ENCODE measurements at places on chromosomes 5 and 9.

DNA sequence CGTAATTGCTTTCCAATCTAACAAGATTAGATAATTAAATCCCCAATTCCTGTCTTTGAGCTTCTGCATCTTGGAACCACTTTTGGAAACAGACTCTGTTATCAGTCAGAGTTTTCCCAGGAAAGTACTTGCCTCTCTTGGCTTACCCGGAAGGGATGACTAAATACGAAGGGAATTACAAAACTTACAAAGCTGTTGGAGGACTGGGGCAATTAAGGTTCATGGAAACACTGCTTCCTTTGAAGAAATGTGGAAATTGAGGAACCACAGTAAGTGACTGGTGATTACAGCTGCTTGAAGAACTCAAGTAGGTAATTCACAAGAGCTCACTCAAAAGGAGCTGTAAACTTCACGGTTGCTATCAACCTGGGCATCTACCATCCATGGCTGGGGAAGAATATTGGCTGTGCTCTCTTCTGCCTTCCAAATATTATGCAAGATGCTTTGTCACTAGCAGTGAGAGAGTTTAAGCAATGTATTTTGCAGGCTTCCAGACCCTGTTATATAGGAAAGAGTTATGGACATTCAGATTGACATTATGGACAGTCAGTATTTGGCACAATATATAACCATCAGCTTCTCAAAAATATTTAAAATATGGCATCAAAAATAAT, 104.6 kb upstream of the MAN2A1 start:
- no peak for DNase-seq

DNA sequence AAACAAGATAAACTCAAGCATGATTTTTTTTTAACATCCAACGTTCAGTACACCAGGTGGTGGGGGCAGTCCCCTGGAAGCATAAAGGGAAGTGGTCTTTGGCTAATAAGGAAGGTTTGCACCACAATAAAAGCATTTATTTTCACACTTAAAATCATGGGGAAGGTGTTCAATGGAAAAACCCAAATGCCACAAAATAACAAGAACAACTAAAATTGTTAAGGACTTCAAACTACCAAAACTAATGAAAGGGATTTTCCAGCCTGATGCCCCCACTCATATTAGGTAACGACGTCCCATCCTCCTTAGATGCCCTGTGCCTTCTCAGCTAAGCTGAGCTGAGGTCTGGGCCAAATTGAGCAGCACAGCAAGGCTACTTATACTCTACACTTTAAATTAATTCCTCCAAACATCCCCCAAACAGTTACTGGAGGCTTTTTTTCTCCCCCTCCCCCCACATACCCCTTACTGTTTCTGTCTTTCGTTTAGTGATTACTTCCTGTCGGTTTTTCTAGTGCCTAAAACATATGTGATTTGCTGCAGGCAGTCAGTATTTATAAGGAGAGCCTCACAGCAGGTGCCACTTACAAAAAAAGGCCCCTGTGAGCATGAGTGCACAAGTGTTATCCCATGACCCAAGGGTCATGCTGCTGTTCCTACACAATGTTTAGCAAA, 259.7 kb upstream of the ZNF608 start:
- no peak for DNase-seq

DNA sequence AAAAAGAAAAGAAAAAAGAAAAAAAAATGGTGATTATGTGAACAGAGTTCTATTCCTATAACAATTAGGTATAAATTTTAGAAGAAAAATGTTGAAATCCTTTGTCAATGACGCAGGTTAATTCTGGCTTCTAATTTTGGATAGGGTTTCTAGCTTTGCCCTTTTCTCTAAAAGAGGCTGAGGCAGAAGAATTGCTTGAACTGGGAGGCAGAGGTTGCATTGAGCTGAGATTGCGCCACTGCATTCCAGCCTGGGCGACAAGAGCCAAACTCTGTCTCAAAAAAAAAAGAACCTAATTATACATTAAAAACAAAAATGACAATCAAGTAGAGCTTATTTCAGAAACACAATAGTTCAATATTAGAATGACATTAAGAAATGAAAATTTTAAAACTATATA, 2.9 kb downstream of the STXBP1 start:
- DNase-seq = no peak

DNA sequence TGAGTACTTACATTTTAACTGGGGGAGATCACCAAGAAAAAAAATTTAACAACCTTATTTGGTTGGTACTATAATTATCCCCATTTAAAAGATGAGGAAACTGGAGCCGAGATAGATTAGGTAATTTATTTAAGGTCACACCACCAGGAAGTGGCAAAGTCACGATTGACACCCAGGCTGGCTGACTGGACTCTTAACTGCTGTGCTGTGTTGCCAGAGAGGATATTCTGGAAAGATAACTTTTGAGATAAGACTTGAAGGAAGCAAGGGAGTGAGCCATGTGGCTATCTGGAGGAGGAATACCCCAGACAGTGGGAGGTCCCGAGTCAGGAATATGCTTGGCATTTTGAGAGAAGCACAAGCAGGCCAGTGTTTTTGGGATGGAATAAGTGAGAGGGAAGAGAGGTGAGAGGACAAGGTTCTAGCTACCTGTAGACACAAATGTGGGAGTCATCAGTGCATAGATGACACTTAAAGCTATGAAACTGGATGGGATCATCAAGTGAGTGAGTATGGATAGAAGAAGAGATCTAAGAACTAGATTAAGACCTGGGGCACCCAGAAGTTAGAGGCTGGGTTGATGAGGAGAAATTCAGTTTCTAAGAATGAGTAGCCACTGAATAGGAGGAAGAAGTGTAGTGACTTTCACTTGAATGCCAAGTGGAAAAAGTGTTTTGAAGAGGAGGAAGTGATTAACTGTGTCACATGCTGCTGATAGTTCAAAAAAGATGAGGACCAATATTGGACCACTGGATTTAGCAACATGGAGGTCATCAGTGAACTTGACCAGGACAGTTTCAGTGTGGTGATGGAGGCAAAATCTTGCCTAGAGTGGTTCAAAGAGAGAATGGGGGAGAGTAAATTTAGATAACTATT, 25.6 kb downstream of the PDE8B start:
- DNase-seq = no peak

DNA sequence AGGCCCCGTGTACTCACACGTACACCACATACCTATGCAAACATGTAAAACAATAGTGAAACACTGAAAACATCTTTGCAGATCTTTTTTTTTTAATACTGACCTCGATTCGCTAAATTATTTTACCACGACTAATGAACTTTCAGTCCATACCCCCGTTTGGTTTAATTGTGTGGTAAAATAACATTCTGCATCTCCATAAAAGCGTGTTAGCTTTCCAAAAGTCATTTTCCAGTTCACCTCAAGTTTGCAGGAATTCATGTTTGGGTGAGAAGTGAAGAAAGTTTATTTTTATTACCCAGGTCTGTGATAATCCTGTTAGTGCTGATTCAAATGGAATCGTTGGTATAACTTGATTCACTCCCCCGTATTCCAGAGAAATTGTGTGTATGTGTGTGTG, 652 bp downstream of the ARSK start:
- no peak for DNase-seq

DNA sequence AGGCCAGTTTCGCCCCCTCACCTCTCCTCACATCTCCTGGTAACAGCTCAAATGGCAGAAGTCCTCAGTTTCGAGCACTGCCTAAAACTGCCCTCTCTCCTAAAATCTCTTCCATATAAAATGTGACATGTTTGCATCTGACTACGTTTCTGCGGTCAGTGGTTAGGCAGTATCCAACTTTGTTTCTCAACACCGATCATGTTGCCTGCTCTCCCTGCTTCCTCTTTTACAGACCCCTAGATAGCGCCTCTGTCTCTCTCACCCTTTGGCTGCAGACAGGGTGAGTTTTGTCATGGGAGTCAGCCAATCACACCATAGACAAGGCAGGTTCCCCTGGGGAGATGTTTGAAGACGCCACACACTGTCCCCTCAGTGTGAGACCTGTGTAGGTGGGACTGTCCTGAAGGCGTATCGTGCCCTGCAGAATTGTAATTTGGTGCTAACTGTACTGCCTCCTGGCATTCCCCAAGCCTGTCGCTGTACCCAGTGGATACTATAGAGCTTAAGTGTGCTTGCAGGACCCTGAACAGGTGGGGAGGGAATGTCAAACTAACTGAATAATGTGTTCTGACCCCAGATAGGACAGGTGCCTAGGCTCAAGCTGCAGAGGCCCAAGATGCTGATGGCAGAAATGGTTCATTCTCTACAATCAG, 1.1 kb downstream of the HEXB start:
- DNase-seq = no peak

- DNase-seq = no peak
Observed at GRCh38 chr5:107302441-107302840, 368.3 kb downstream of the EFNA5 start.

DNA sequence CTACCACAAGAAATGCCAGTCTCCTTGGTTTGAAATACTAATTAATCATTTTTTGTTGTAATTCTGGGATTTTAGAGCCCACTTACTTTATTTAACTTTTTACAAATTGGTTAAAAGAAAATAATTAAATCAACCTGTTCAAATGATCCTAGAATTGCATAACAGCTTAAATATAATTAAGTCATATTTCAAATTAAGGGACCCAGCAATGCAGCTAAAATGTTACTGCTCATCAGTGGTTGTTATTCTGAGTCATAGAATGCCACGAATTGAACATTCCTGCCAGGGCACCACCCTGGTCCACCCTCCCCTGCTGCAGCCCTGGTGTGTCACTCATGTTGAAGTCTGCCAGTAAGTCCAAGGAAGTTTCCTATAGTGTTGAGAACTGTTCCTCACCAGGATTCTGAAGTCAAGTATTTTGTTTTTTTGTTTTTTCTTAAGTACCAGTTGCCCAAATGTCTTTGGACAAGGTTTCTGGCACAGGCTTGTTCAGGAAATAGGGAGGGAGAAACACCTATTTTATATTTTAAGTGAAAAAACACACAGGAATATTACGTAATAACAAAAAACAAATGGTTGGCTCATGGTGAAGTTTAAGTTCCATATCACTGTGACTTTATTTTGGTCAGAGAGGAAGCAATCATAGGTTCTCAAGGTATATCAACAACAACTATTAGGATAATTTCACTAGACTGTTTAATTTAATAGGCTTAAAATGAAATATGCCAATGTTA, 4.3 kb upstream of the ITGA1 start:
- DNase-seq = no peak

GRCh38 chr9:1722404-1722803, 292.7 kb upstream of the SMARCA2 start:
- no peak for DNase-seq

Measured in activated CD8-positive, alpha-beta memory T cell treated with anti-CD3 and anti-CD28 coated beads for 4 hours (primary cell).